ENCODE measurements at places on chromosomes 3 and 15.

GRCh38 chr3:170584585-170585007, 1.3 kb downstream of the SLC7A14 start:
- no peak for DNase-seq

- DNase-seq: no peak
Measured at GRCh38 chr15:71249986-71250385, 134.7 kb downstream of the THSD4 start.

DNA sequence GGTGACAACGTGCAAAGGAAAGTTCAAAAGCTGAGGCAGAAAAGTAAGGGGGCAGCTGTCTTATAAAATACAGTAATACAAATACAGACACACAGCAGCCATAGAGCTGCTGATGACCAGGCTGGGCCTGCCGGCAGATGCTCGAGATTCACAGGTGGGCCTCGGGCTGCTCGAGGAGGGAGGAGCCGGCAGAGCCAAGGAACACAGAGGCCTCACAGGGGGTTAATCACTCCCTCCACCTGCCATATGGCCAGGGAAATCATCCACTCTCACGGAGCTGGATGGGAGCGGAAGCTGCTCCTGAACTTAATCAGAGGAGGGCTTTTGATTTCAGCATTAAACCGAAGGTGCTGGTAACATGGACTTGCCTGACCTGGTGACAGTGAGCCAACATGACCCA, 29.6 kb upstream of the MGLL start:
- no peak for DNase-seq

GRCh38 chr3:42369304-42369703, 41.1 kb downstream of the LYZL4 start:
- DNase-seq: no peak

- no peak for DNase-seq
Measured at GRCh38 chr3:194423317-194423716, 24.3 kb upstream of the GP5 start.

DNA sequence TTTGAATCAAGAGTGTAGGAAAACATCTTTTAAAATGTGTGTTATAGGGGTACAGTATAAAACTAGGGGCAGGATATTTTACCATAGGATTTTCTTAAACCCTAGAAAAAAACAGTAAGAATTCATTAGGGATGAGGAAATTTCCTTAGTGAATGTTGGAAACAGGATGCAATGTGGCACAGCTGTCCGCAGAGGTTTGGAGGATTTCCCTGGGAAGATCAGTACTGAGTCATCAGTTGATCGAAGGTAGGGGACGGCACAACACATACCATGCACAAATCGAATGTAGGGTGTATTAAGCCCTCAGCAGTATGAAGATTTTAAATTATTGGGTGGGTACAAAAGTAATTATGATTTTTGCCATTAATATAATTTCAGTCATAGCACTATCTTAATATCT, 49.9 kb downstream of the FNDC3B start:
- DNase-seq: no peak

- no peak for DNase-seq
Measured at GRCh38 chr15:91408476-91409076, 308.5 kb downstream of the SV2B start.

- peak; percentile 58 for DNase-seq
Measured at GRCh38 chr3:183555541-183556081, at the start of gene KLHL6. TSS of gene KLHL6 (minus strand) at chr3:183555706. CDS start at chr3:183555653, 53 bp downstream.

- no peak for DNase-seq
Measured at GRCh38 chr3:120424976-120425570, 25.7 kb downstream of the FSTL1 start.

- DNase-seq: no peak
Measured at GRCh38 chr3:156847752-156848448, 21.7 kb downstream of the LEKR1 start.

- DNase-seq: no peak
Measured at GRCh38 chr3:148131990-148132638, 565.6 kb upstream of the AGTR1 start.

- DNase-seq: no peak
Measured at GRCh38 chr15:29003191-29003839, 117.5 kb downstream of the APBA2 start.

GRCh38 chr15:38229705-38230310, 22.8 kb upstream of the SPRED1 start:
- no peak for DNase-seq

DNA sequence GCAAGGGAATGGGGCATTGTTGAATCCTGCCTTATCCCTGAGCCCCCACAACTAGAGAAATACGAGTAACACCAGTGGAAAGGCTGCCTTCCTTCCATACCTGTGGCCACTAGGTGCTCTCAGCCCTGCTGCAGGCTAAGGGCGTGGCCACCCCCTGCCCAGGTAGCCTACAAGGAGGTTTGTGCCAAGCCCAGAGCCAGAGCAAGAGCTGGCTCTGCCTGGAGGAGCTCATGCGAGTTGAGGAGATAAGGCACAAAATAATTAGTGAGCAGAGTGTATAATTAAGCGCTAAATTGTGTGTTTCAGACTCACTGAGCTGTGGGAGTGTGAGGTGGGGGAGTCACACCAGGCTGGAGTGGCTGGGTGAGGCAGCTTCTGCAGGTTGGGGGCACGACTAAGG, 49.2 kb downstream of the TPRA1 start:
- no peak for DNase-seq

DNA sequence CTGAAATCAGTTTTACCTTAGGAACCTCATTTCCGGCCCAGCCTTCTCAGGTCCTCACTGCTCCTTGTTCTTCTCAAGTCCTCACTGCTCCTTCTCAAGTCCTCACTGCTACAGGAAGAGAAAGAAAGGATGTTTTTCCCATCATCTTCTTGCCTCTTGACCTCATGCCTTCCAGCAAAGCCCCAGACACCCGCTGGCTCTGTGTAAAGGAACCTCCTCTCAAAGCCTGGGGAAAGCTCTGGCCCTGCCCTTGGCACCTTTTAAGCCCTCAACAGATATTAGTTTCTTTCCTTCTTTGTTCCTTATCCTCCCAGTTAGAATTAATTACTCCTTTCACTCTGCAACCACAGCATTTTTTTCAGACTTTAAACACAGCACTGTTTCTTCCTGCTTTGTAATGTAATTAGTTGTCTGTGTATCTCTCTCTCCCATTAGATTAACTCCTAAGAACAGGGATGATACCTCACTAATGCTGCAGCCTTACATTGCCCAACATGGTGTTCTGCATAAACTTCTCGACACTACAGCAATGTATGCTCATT, 4.0 kb upstream of the WDR49 start:
- no peak for DNase-seq

DNA sequence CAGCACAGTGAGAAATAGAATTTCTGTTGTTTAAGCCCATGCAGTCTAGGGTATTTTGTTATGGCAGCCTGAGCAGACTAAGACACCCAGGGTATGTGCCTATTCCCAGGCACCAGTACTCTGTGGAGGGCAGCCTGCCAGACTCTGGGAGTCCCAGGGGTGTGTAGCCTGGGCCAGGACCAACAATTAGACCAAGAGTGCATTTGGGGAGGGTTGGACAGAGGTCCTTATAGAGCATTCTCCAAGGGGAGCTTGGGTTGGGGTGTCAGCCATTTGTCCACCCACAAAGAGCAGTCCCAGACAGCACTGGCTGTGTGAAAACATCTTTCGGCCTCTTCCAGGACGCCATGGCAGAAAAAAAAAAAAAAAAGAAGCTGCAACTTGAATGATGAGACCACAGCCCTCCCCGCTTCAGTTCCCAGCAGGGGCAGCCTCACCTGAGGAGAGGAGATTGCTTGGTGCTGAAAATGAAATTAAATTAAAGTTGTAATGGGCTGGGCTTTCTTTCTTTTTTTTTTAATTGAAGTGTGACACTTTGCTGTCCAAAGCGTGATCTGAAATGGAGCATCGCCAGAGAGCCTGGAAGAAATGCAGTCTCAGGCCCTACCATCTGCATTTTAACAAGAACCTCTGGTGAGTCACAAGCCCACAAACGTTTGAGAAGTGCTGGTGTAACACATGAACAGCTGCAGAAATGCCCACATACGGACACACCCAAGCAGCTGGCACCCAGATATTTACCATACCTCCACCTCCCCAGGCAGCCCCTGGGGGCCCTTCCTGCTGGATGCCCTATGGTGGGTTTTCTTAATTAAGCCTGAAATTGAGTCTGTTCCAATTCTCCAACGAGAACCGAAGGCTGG, 21.3 kb upstream of the CAV3 start:
- no peak for DNase-seq

DNA sequence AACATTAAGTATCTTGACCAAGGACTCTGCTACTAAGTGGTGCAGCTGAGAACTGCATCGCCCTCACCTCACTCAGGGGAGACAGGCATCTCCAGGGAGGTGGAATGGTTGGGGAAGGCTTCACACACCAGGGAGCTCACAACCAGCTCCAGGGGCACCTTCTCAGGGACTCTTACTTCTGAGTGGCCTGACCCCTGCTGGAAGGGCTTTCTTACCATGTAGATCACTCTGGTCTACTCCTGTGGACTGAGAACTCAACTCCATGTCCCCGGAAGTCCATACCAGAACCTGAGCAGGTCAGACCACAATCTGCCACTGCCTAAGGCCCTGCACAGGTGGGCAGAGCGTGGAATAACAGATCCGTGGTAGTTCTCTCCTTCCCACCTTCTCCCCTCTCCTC, 140.5 kb downstream of the TLE3 start:
- no peak for DNase-seq

- no peak for DNase-seq
Measured at GRCh38 chr3:5186858-5187155, 700 bp upstream of the EDEM1 start.

DNA sequence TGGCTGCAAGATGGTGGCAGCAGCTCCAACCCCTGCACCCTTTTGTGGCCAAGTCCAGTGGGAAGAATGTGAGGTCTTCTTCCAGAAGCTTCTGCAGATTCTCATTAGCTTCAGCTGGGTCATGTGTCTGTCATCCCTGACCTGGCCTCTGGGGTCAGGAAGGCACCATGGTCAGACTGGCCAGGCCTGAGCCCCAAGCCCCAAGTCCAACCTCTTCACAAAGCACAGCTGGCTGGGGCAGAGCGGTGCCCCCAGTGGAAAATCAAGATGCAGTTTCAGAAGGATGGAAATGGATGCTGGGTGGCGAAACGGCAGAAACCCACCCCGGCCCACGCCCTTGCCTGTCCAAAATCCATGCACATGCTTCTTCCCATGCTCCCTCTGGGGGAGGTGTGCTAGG, 15.9 kb upstream of the GATA2 start:
- no peak for DNase-seq

- no peak for DNase-seq
Measured at GRCh38 chr15:65329984-65330735, 25.7 kb downstream of the RNU5B-1 start.

- no peak for DNase-seq
Measured at GRCh38 chr15:81894061-81894460, 151.8 kb downstream of the MEX3B start.

DNA sequence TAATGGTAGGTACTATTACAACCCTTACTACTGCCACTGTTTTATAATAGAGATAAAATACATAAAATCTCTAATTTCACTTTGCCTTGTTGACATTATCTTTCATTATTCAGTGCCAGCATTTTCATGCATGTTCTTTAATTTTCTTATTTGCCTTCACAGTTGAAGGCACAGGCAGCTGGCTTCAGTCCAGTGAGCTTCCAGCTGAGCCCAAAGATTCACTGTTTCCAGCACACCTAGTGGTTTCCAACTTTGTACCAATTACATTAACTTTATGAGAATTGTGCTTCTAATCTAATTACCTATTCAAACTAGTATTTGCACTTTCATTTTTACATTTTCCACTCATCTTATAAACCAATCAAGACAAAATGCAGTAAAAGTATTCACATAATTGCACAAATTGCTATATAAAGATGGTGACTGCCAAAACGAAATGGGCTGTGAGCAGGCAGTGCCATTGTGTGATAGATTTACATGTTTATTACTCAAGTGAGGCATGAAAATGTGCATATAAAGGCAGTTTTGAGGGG, 228.3 kb downstream of the MFSD1 start:
- no peak for DNase-seq

- DNase-seq: no peak
Measured at GRCh38 chr3:47782446-47783308, 984 bp upstream of the SMARCC1 start.

GRCh38 chr3:181417748-181418147, 294.0 kb upstream of the SOX2 start:
- DNase-seq: no peak

GRCh38 chr3:53166781-53167291, 5.8 kb downstream of the PRKCD start:
- DNase-seq: no peak
